Left kidney (tissue), 8 donors: ENCODE measurements at places on chromosomes 13 and 19. TPM values are rescaled to one million over a fixed set of nuclear protein-coding genes. Genes with fewer than 3 reads are reported as not detected.
A peak's percentile ranks its signal among the peaks of the same experiment; 100 is the strongest.

GRCh38 chr13:29464105-29464679 lies 131.3 kb downstream of the SLC7A1 start:
- DNase-seq: no peak

- DNase-seq: no peak
These were observed 2.2 kb downstream of the IGFLR1 start for GRCh38 chr19:35740108-35740422.

- no peak for DNase-seq
These were observed 45.3 kb downstream of the CAPN12 start for GRCh38 chr19:38699027-38699346.

The LMO7 gene
- polyA plus RNA-seq: 108 TPM

GRCh38 chr19:49937750-49938381 lies 8.6 kb upstream of the NUP62 start:
- DNase-seq: peak; percentile 76

DNA sequence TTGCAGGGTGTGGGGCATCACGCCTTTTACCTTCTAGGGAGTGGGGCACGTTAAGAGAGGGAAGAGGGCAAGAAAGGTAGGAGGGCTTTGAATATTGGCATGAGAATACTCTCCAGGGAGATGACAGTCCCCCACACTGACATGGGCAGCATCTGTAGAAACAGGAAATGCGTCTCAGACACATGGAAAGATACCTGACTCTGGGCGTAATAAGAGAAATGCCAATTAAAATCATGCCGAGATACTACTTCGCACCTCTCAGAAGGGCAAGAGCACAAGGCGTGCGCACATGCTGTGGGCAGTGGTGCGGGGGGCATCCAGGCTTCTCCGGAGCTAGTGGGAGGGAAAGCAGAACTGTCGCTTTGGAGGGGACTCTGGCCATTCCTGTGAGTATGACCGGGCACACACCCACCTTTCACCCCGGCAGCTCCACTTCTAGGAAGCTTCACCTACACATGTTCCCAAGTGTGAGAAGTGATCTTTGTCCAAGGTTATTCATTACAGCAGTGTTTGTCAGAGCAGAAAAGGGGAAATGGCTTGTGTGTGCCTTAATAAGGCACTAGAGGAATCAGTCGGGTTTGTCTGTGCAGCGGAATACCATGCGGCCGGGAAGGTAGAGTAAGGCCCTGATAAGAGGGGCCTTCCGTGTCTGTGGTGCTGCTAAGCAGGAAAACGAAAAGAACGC lies 99.5 kb downstream of the SIPA1L3 start:
- no peak for DNase-seq

- DNase-seq: no peak
These were observed 343.9 kb downstream of the TBC1D4 start for GRCh38 chr13:75137911-75138571.

DNA sequence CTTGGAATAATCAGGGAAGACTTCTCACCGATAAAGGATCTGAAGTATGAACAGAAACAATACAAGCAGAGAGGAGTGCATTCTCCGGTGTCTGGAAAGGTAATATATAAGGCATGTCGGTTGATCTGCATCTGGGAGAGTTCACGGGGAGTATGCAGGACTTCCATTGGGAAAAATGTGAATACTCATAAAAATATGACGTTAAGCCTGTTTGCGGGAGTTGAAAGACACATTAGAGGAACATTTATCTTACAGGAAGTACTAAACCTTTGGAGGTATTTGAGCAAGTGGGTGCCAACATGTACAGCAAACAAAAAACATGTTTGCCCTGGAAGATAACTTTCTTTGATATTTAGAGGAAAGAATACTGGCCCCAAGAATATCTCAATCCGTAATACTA lies 286.8 kb downstream of the SLITRK6 start:
- DNase-seq: no peak

GRCh38 chr19:11446652-11447301 lies 11.3 kb downstream of the PRKCSH start:
- DNase-seq: no peak

The PSG1 gene
- polyA plus RNA-seq: not detected

The FFAR3 gene
- polyA plus RNA-seq: 0.15 TPM

The PSG2 gene
- not detected for polyA plus RNA-seq

The EID2B gene
- polyA plus RNA-seq: 5.8 TPM

The CYP2A6 gene
- 0.35 TPM for polyA plus RNA-seq

The FFAR2 gene
- polyA plus RNA-seq: 0.78 TPM

The ZNF177 gene
- polyA plus RNA-seq: 14.3 TPM

The AXL gene
- 35.4 TPM for polyA plus RNA-seq

The LGALS14 gene
- polyA plus RNA-seq: not detected

The ZNF729 gene
- polyA plus RNA-seq: 0.91 TPM

The PCDH17 gene
- 21.1 TPM for polyA plus RNA-seq

The ZNF440 gene
- 28.8 TPM for polyA plus RNA-seq

DNA sequence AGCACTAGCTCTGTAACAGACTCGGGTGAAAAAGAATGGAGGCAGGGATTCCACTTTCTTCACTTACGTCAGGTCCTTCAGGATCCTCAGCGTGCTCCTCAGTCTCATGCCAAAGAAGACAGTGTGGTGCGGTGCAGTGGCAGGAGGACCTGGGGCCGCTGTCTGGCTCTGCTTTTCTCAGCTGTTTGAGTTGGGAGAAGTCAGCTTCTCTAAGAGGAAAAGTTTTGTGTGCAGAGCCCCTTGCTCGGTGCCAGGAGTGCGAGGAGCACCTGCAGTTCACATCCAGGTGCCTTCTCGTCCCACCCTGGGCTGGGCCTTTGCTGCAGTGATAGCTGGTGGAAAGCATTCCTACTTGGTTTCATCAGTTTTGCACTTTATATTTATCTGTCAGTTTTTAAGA lies 77.9 kb upstream of the TEX29 start:
- DNase-seq: no peak

- DNase-seq: no peak
These were observed 722 bp upstream of the ICAM1 start for GRCh38 chr19:10270180-10270615.

- DNase-seq: no peak
These were observed 130.8 kb downstream of the IRS2 start for GRCh38 chr13:109655611-109656010.

DNA sequence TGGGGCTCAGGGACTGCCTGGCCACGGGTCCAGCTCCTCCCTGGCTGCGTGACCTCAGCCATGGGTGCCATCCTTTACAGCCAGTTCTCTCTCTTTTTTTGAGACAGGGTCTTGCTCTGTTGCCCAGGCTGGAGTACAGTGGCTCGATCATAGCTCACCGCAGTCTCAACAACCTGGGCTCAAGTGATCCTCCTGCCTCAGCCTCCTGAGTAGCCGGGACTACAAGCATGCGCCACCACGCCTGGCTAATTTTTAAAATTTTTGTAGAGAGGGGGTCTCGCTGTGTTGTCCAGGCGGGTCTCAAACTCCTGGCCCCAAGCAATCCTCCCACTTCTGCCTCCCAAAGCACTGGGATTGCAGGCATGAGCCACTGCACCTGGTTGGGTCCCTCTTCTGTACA lies 75.4 kb downstream of the PTPRS start:
- DNase-seq: no peak

The ZNF560 gene
- polyA plus RNA-seq: 1.3 TPM

DNA sequence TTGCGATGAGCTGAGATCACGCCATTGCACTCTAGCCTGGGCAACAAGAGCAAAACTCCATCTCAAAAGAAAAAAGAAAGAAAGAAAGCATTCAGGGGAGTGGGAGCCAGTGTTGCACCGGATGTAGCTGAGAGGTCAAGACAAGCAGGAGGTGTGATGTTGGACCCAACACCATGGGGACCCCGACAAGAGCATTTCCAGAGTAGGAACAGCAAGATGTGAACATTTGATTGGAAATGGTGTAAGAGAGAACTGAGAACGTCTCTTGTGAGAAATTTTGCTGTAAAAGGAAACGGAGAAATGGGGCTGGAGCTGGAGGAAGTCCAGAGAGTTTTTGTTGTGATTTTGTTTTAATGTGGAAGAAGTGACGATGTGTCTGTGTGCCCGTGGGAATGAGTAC lies 15.8 kb upstream of the DPF1 start:
- no peak for DNase-seq

GRCh38 chr19:4115050-4115817 lies 8.7 kb downstream of the MAP2K2 start:
- DNase-seq: no peak

- peak; percentile 34 for DNase-seq
These were observed 979 bp downstream of the AKAP8 start for GRCh38 chr19:15378534-15379082.

The ZNF432 gene
- polyA plus RNA-seq: 26.6 TPM

GRCh38 chr13:64510747-64511146 lies 2719.4 kb downstream of the PCDH9 start:
- DNase-seq: no peak

GRCh38 chr13:111158136-111158805 lies 43.2 kb downstream of the ARHGEF7 start:
- no peak for DNase-seq

DNA sequence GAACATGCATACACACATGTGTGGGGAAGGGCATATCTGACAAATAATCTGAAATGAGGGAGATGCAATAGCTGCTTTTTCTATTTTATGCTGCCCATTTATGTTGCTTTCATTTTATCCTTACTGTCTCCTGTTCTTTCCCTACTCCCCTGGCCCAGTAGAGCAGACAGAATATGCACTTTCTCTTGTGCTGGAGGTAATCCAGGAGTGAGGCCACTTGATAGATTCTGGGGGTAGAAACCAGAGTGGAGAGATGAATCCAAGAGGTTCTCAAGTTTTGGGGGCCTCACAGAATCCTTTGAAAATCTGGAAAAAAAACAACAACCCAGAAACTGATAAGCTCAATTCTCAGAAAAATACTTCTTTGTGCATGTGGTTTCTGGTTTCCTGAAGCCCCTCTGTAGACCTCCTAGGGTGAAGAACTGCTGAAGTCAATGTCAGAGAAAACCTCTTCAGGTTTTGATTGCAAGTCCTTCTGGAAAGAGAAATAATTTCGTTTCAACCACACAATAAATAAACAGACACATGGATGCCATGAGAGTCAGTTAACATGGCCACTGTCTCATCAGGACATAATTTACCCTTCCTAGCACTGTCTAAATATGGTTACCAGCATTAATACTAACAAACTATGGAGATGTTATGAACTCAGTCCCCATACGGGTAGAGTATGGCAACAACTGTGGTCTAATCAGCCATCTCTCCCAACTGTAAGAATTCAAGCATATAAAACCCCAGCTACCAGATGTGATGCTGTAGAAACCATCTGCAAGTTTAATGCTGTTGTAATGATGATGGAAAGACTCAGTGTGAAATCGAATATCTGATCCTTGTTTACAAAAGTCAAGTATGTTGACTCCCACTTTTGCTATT lies 355.6 kb downstream of the SLC7A1 start:
- no peak for DNase-seq

GRCh38 chr13:53507741-53508140 lies 479.1 kb downstream of the OLFM4 start:
- no peak for DNase-seq

- no peak for DNase-seq
These were observed 13.2 kb downstream of the SPINT2 start for GRCh38 chr19:38277549-38277948.

The ZNF805 gene
- 7.6 TPM for polyA plus RNA-seq

The DACT3 gene
- 24.5 TPM for polyA plus RNA-seq

The KCNRG gene
- 2.1 TPM for polyA plus RNA-seq

- DNase-seq: no peak
These were observed 7.9 kb upstream of the DENND1C start for GRCh38 chr19:6489278-6490061.

The CYP2S1 gene
- polyA plus RNA-seq: 0.52 TPM
